ENCODE measurements at places on chromosomes 7 and 10.

DNA sequence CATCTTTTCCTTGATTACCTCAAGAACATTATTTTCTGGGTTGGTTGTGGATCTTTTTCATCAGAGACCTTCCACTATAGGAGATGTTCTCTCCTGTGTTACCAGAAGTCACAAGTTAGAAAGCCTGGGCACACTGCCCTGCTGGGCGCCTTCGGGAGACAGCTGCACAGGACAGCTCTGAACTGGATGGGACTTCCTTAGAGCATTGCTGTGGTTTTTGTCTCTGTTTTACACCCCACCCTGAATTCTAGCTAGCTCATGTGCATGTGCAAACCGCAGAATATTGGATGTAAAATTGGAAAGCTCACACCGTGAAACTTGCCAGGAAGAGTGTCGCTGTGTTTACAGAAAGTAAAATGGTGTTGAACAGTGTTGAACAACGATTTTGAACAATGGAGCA, 54.4 kb upstream of the SEC61G start:
- DNase-seq = no peak

GRCh38 chr10:1057106-1057657, 997 bp downstream of the WDR37 start:
- DNase-seq = no peak

GRCh38 chr10:42973870-42974692, 102.8 kb upstream of the RET start:
- no peak for DNase-seq

- DNase-seq = no peak
Measured at GRCh38 chr7:157265051-157265450, 71.8 kb upstream of the DNAJB6 start.

- no peak for DNase-seq
Measured at GRCh38 chr7:94111009-94111408, 106.9 kb upstream of the BET1 start.

- no peak for DNase-seq
Measured at GRCh38 chr10:68074031-68074774, 880 bp downstream of the HERC4 start.

GRCh38 chr10:12797471-12798262, 203.8 kb downstream of the CCDC3 start:
- DNase-seq = no peak

DNA sequence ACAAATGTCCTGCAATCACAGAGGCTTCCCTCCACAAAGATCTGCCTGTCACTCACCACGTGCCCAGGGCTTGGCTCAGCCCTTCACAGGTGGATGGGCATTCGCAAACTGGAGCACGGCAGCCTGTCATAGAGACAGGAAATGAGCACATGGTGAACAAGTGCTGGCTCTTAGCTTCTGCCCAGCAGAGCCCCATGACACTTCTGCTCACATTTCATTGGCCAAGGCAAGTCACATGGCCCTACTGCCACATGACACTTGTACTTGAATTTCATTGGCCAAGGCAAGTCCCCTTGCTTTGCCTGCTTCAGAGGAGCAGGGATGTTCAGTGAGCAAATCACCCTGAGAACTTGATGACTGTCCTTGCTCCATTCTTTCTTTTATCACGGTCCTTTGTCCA, 110.8 kb upstream of the PPP2R2D start:
- DNase-seq = no peak

GRCh38 chr10:109588259-109588658, 335.1 kb downstream of the XPNPEP1 start:
- DNase-seq = no peak

DNA sequence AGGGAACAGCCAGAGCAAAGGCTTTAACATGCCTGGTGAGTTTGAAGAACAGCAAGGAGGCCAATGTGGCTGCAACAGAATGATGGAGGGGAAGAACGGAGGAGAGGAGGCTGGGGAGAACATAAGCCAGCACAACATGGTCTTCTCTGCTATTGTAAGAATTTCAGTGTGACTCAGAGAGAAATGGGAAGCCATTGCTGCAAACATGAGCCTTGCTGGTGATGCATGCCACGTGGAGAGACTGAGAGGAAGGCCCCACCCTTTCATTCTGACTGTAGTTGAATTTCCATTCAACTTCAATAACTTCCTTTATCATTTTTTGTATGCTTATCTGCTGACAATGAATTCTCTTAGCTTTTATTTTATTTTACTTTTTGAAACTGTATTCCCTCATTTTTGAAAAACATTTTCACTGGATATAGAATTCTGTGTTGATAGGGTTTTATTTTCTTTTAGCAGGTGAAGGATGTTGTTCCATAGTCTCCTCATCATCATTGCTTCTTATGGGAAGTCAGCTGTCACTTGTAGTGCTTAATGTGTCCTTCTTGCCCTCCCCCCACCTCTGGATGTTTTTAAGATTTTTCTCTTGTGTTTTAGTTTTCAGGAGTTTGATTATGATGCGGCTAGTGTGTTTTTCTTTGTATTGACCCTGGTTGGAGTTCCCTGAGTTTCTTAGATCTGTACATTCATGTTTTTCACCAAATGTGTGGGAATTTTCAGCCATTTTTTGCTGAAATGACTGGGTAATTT, 46.4 kb upstream of the LEP start:
- DNase-seq = peak; percentile 7

DNA sequence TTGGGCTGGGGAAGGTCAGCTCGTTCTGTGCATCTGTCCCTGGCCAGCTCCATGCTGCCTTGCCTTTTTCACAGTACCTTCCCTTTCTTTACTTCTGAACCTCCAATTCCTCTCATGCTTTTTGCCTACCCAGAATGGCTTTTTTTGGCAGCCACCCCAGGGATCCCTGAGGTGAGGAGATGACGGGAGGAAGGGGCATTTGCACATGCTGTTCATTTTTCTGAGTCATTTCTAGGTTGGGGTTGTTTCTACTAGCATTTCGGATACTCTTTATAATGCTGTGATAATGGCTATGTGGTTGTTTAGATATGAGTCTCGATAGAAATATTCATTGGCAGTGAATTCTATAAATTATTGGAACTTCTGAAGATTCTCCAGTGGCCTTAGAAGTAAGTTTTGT, 415.1 kb upstream of the FZD8 start:
- no peak for DNase-seq

DNA sequence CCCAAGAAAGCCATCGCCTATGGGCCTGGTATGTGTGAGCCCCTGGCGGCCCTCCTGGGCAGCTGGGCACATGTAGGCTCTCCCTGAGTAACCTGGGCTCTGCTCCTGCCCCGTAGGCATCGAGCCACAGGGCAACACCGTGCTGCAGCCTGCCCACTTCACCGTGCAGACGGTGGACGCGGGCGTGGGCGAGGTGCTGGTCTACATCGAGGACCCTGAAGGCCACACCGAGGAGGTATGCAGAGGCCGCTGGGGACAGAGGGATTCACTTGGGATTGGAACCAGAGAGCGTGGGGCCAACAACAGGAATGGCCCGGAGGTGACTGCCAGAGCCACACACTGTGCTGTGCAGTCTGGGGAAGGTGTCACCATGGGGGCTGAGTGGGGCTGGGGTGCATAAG, 7.3 kb downstream of the FLNC start:
- DNase-seq = no peak

- DNase-seq = no peak
Measured at GRCh38 chr10:79601939-79602338, 8.8 kb upstream of the SFTPA1 start.

DNA sequence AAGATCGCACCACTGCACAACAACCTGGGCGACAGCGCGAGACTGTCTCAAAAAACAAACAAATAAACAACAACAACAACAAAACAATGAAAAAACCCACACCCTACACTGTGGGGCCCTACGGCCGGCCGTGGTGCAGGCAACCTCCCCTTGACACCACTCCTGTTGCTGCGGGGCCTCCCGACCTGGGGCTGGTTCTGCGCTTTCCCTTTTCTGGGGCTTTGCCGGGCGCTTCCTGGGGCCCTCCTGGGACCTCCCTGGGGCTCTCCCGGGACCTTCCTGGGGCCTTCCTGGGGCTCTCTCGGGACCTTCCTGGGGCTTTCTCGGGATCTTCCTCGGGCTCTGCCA, 46.6 kb downstream of the INSIG1 start:
- DNase-seq = no peak

GRCh38 chr10:1491901-1492300, 245.4 kb downstream of the ADARB2 start:
- no peak for DNase-seq

GRCh38 chr7:108015740-108016139, 12.8 kb upstream of the LAMB1 start:
- no peak for DNase-seq

DNA sequence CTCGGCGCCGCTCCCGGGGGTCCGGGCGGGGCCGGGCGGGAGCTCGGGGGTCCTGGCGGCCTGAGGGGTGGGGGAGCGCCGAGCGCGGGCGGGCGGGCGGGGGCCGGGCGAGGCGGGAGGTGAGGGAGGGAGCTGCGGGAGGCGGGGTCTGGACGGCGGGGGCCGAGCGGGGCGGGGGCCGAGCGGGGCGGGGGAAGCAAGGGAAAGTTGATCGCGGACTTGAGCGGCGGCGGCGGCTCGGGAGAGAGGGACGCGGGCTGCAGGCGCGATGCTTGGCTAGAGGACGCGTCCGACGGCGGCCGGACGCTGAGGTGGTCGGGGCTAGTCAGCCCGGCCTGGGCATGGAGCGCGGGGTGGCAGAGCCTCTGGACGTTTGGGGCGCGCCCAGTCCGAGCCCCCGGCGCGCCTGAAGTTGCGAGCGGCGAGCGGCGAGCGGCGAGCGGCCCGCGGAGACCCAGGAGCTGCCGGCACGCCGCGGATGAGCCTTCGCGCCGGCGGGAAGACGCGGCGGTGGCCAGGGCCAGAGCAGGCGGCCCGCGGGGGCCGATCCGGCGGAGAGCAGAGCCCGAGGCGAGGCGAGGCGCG, at the start of gene CDH23:
TSS of gene CDH23 (plus strand) at position 210 of the 585 bp plus-strand sequence. CDS start 42,912 bp downstream, outside the sequence.
- no peak for DNase-seq

- no peak for DNase-seq
Measured at GRCh38 chr7:3561932-3562331, 260.9 kb downstream of the SDK1 start.

- no peak for DNase-seq
Measured at GRCh38 chr7:149175150-149175549, 20.2 kb upstream of the ZNF282 start.

DNA sequence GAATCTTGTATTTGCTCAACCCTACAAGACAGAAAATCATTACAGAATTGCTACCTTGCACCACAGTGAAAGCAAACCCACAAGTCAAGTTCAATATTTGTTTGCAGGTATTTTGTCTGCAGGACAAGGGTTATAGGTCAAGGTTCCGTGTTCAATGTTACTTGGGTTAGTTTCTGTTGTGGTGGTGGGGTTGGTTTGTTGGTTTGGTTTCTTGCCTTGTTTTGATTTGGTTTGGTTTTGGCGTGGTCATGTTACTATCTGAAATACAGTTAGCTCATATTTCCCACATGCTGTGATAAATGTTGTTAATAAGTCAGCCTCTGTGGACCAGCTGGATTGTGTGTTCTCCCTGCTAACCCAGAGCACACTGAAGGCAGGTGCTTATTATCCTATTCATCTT, 75.6 kb upstream of the INSIG1 start:
- no peak for DNase-seq

GRCh38 chr7:103752995-103753394, 236.5 kb downstream of the RELN start:
- DNase-seq = no peak

GRCh38 chr7:3272691-3273141, 28.3 kb upstream of the SDK1 start:
- DNase-seq = no peak

DNA sequence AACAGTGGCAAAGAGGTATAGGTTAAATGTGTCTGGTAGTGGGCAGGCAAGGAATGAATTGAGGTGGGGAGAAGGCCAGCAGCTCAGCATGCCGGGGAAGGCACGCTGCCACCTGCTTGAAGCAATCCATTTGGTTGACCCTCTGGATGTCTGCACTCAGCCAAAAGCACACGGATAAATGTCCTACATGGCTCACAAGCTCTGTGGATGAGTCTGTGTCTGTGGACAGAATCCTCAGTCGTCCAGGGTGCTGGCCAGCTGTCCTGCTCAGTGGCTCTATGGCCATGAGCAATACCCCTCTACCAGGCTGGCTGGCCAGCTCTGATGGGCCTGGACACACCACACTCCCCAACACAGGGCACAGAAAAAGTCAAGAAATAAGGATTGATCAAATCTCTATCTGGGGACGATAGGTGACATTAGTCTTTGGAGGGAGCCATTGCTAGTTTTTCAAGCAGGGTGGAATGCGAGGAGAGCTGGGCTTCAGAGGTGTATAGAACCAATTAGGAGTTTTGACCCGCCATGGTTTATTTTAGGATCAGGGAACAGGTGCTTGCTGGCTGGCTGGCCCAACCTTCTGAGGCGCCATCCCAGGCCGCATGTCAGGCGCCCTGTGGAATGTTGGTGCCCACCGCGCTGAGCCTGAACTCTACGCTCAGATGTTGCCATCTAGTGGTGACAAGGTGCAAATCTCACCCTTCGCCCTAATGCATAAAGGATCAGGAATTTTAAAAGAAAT, 493.4 kb downstream of the TNS3 start:
- DNase-seq = no peak

GRCh38 chr10:60537697-60538096, 148.0 kb upstream of the ANK3 start:
- no peak for DNase-seq

- no peak for DNase-seq
Measured at GRCh38 chr10:7308826-7309225, 102.0 kb downstream of the SFMBT2 start.

DNA sequence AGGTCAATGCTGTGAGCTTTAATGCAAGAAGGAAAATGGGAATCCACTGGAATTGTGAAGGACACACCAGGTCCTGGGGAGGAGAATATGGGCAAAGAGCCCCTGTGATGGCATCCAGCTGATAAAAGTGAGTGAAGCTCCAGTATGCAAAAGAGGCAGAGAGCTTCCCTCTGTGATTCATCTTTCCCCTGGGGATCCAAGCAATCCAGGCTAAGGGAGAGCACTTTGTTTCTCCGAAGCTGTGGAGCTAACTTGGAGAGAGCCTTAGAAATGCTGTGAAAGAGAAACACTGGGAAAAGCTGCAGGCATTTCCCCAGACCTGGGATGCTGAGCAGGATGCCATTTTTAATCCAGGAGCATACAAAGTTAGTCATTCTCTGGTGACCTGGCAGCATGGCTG, 489.5 kb downstream of the SH2D4B start:
- DNase-seq = no peak

DNA sequence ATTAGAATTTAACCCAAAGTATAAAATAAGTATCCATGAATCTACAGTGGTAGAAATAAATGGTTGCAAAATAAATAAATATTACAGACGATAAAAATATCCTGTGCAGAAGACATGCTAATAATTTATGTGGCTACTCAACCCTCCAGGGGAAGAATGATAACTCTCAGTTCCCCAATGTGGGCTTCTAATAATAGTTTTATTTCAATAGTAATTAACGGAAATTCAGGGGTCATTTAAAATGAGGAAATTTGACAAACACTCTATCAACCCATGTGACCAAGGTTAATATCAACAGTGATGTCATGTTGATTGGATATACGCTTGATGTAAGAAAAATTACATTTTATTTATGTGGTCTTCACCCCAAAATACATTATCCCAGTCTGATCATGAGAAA, 1082.6 kb upstream of the LRRTM3 start:
- DNase-seq = no peak

DNA sequence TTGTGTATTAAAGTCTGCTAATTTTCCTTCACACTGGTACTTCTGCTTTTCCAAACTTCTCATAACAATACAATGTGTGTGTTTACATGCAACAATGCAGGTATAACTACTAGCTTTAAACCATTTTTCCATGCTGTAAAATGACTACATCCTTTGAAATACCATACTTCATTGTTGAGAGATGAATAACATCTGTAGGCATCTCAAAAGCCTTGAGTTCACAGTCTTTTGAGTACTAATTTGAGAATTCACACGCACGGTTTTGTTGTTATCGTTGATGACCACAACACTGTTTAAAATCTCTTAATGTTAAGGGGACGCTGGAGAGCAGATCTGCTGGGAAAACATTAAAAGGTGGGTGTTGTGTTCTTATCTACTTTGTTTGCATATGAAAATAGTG, 37.4 kb downstream of the SEMA3A start:
- no peak for DNase-seq
